Renal cortical epithelial cell (primary cell): ENCODE measurements at places on chromosomes 6 and 20. TPM values are rescaled to one million over a fixed set of nuclear protein-coding genes. Genes with fewer than 3 reads are reported as not detected.
A peak's percentile ranks its signal among the peaks of the same experiment; 100 is the strongest.

GRCh38 chr6:45196121-45196520 is 132.0 kb upstream of the RUNX2 start:
- DNase-seq: no peak

GRCh38 chr6:155196911-155197310 is 66.9 kb upstream of the CLDN20 start:
- no peak for DNase-seq

DNA sequence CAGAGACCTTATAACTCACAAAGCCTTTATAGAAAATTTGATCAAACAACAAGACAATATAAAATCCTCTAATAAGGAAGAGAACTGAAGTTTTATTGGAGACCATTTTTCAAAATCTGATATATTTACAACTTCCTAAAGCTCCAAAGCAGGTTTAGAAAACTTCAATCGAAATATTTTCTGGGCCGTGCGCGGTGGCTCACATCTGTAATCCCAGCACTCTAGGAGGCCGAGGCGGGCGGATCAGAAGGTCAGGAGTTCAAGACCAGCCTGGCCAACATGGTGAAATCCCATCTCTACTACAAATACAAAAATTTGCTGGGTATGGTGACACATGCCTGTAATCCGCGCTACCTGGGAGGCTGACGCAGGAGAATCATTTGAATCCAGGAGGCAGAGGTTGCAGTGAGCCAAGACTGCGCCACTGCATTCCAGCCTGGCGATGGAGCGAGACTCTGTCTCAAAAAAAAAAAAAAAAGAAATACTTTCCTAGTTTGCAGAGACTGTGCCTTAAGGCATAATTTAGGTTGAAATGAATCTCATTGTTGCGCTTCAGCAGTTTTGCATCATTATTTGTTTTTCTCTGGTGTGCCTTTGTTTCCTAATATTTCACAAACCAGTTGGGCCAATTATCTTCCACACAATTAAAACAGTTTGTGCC is 60.6 kb upstream of the ASIP start:
- DNase-seq: peak; percentile 81

DNA sequence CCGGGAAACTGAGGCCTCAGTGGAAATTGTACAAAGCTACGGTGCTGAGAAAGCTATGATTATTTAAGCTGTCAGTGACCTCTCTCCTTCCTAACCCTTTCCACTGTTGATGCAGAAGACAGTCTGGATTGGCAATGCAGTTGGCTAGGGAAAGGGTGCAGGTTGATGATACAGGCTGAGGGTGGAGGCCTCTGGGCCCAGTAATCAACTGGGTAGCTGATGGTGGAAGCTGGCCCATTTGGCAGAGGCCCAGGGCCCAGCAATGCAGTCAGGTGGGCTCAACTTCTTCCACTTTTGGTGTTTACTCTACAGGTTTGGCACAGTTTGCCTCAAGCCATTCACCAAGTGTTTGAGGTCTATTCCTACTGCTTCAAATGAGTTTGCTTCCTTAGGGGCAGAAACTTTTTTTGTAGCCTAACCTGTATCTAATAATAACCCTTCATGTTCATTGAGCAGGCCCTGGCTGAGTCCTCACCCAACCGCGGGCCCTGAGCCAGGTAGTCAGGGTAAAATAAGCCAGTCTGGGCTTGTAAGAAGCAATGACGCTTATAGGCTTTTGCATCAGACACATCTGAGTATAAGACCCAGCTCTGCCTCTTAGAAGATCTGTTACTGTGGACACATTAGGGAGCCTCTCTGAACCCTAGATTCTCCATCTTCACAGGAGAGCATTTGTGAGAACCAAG is 12.1 kb downstream of the BCL2L1 start:
- peak; percentile 70 for DNase-seq

DNA sequence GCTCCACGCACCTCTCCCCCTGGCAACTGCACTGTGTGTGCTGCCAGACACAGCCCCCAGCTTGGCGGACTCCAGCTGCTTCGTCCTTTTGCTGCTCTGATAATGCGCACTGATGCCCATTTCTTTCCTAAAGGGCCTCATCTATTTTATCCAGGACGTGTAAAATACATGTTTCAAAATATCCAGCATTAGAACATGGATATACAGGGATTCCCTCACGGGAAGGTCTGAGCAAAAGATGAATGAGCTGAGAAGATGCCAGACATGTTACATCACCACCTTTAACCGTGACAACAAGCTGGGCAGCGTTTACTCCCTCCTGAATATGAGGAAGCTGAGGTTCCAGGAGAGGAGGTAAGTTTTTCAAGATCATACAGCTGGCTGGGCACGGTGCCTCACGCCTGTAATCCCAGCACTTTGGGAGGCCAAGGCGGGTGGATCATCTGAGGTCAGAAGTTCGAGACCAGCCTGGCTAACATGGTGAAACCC is 32.8 kb downstream of the TNXB start:
- peak; percentile 78 for DNase-seq

GRCh38 chr6:134519465-134519864 is 201.6 kb upstream of the SGK1 start:
- no peak for DNase-seq

GRCh38 chr6:170405311-170405975 is 98.9 kb downstream of the FAM120B start:
- DNase-seq: peak; percentile 96

GRCh38 chr6:45666846-45667245 is 289.1 kb upstream of the SUPT3H start:
- DNase-seq: no peak

GRCh38 chr20:4220352-4220751 is 205.0 kb upstream of the RNF24 start:
- DNase-seq: no peak

- no peak for DNase-seq
These were observed 31.3 kb upstream of the MRGBP start for GRCh38 chr20:62765021-62765420.

GRCh38 chr6:20025681-20026080 is 186.6 kb downstream of the MBOAT1 start:
- no peak for DNase-seq

DNA sequence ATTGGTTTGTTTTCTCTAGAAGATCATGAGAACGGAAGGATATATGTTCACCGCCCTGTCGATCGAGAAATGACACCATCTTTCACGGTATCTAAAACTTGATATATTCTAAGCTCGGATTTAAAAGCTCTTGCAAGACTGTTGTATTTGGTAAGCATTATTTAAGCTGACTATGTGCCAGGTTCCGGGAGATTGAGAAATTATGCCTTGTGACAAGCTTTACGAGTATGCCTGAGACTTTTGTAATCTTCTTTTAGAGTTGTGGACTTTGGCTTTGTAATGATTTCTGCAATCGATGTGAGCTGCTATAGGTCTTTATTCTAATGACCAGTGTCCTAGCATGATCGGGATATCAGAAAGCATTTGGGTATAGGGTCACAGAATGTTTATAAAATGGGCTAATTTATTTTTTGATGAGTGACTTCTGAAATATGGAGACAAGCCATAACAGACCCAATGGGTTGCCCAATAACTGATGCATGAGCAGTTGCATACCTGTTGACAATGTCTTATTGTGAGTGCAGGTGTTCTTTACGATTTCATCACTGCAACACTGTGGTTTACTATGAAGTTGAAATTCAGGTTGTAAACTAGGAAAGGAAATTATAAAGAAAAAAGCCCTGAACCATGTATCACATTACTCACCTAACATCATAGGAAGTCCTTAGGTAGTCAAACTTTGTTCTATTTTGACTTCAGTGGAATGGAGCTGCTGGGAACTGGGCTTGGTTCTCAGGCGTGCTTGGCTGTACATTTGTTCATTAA is 14.0 kb downstream of the CDH26 start:
- peak; percentile 42 for DNase-seq

GRCh38 chr6:19873031-19873430 is 35.9 kb downstream of the ID4 start:
- DNase-seq: no peak

DNA sequence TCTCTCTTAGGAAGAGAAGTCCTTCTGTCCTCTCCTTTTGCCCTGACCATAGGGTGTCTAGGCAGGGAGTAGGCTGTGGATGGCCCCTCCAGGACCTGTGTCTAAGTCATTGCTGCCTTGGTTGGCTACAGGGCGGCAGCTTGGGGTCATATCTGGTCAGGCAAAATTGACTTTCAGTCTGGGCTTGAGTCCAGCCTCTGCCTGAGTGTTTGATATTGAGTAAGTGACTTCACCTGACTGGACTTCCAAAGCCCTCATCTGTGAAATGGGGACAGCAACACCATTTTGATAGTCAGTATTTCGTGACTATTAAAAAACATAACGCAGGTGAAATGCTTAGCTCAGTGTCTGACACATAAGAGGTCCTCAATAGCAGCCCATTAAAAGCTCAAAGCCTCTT is 4.6 kb downstream of the TGM3 start:
- peak; percentile 76 for DNase-seq

DNA sequence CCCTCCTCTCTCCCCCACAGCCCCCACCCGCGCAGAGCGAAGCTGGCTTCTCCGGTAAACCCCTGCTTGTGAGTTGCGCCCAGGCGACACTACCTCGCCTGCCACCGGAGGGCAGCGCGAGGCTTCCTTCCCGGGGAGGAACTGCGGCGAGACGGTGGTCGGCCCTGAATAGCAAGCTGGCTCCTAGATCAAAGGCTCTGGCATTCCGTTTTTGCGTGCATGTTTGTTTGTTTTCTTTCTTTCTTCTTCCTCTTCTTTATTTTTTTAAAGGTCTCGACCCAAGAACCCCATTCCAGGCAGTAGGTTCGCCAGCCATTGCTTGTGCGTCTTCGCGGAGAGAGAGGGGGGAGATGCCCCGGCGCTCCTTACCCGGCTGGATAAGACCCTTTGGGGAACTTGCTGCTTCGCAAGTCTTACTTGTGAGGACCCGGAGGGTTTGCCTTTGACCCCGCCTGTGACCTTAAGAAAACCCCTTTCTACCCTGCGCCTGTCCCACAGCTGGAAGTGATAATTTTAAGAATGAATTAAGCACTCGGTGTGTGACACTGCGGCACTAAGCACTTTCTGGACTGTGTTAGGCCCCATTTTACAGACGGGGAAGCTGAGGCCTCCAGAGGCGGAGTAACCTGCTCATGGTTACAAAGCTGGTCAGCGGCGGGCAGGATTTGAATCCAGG is 92.7 kb upstream of the SIRPA start:
- peak; percentile 34 for DNase-seq

DNA sequence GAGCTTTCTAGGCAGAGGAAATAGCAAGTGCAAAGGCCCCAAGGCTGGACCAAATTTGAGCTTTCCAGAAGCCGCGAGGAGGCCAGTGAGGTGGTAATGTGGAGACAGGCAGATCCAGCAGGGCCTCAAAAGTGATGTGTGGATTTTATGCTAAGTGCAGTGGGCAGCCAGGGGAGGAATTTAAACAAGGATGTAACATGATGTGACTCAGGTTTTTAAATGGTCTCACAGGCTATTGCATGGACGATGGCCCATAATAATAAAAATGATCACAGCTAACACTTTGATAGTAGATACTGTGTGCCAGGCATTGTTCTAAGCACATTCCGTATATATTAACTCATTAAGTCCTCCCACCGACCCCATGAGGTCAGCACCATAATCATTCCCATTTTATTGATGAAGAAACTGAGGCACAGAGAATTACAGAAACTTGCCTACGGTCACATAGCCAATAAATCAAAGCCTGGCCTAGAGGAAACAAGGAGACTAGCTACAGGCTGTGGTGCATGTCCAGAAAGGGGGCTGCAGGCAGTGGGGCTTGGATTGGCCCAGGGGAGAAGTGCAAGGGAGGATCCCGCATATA is 18.0 kb upstream of the PREX1 start:
- no peak for DNase-seq

GRCh38 chr20:38197217-38197616 is 32.1 kb upstream of the TGM2 start:
- no peak for DNase-seq

- DNase-seq: no peak
These were observed 283.0 kb upstream of the MARCKS start for GRCh38 chr6:113574147-113574546.

GRCh38 chr6:111566873-111567517 is 38.7 kb downstream of the TRAF3IP2 start:
- DNase-seq: no peak

- DNase-seq: no peak
These were observed 14.9 kb upstream of the FAM210B start for GRCh38 chr20:56343861-56344381.

- DNase-seq: no peak
These were observed 85.2 kb downstream of the DLL1 start for GRCh38 chr6:170205534-170206316.

DNA sequence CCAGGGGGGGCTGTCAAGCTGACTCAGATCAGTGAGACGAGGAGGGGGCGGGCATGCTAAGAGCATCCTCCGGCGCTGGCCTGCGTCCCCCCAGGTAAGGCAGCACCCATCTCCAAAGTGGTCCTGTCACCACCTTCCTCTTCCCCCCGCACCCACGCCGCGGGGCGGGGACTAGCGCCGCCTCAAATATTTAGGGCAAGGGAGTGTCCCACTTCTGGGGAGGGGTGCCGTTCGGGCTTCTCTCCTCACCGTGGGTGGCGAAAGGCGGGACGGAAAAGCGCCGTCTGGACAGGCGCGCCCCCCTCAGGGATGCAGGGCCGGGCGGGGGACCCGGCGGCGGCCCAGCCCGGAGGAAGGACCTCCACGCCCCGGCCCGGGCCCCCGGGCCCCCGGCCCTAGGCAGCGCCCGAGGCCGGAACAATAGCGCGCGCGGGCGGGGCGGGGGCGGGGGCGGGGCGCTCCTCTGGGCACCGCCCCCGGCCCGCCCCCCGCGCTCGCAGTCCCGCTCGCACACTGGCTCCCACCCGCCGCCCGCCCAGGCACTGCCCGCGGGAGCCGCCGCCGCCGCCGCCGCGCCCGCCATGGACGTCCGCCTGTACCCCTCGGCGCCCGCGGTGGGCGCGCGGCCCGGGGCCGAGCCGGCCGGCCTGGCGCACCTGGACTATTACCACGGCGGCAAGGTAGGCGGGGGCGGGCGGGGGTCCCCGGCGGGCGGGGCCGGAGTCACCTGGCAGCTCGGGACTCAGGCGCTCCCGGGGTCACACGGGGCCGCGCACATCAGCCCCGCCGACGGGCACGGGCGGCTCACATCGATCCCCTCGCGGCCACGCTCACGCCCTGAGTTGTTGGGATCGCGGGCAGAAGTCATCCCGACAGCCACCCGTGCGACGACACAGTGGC is at the start of gene TOX2:
Gene TOX2, plus strand, starts transcription at position 542 of the 900 bp plus-strand sequence. Its CDS starts 40 bp downstream, at position 582.
- DNase-seq: no peak

TNF gene
- total RNA-seq: 2.4 and 7.8 TPM in 2 replicates

BCAS4 gene
- total RNA-seq: 5.7 and 7.1 TPM in 2 replicates

CST5 gene
- total RNA-seq: not detected in 2 replicates

PTCRA gene
- total RNA-seq: not detected in 2 replicates

SYNDIG1 gene
- 0.05 TPM in 1 of 2 replicates, not detected in the other for total RNA-seq

KCNK5 gene
- total RNA-seq: 2.3 and 2.9 TPM in 2 replicates

FOXQ1 gene
- 0.52 and 0.65 TPM in 2 replicates for total RNA-seq

BTBD9 gene
- 11.8 and 18.8 TPM in 2 replicates for total RNA-seq

OTOR gene
- not detected in 2 replicates for total RNA-seq

IRAK1BP1 gene
- 3.5 and 8.1 TPM in 2 replicates for total RNA-seq
